NCI-H1417 treated with DMSO at 0.1 percent for 48 hours (cell line): ENCODE measurements at places on chromosomes 7 and 10.
A peak's percentile ranks its signal among the peaks of the same experiment; 100 is the strongest.

DNA sequence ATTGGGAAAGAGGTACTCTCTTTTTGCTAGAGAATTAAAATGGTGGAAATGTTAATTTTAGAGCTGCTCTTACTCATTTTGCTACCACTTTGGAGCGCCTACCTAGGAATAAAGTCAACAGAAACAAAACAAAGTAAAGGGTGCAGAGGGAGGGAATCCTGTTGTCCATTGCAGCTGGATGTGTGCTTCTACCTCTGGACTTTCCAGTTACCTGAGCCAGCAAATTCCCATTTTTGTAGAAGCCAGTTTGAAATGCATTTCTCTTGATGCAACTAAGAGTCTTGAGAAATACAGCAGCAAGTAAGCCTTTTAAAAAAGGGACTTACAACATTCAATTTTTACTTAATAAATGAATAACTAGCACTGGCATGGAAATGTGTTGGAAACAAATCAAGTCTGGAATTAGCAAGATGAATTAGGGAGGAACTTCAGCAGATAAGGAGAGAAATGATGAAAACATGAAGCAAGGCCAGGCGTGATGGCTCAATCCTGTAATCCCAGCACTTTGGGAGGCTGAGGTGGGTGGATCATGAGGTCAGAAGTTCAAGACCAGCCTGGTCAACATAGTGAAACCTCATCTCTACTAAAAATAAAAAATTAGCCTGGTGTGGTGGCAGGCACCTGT is 113.5 kb upstream of the CTTNBP2 start:
- DNase-seq: no peak

DNA sequence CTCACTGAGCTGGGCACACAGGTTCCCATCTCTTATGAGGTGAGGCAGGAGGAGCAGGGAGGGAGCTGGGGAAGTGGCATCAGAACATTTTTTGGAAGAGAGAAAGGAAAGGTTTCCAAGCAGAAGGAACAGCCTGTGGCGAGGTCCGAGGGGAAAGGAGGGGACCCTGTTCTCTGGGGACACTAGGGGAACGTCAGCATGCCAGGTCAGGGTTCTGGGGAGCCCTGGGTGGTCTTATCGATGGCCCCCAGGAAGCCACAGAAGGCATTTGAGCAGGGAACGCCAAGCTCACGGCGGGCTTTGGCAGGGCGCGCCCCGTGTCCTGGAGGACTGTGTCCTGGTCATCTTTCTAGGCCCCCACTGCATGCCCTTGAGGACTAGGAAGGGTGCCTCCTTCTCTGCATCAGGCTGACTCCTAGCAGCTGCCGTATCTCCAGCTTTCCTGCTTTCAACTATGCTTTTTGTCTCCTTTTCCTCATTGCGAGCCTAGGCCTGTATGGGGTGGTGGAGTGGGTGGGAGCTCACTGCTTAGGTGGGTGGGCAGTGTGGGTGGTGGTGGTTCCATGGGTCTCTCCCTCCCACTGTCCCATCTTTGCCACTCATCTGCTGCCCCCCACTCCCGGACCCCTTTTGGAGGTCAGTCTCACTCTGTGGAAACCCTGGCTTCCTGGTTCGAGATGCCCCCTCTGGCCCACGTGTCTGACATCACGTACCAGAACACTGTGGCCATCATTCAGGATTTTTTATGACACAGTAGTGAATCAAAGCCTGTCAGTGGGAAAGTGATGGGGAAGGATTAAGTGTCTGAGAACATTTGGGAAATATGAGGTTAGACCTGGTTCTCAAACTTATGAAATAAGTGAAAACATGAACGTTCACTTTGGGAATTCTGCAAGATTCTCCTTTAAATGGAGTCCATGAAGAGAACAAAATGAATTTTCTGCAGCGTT is 89.1 kb downstream of the CUX1 start:
- no peak for DNase-seq

DNA sequence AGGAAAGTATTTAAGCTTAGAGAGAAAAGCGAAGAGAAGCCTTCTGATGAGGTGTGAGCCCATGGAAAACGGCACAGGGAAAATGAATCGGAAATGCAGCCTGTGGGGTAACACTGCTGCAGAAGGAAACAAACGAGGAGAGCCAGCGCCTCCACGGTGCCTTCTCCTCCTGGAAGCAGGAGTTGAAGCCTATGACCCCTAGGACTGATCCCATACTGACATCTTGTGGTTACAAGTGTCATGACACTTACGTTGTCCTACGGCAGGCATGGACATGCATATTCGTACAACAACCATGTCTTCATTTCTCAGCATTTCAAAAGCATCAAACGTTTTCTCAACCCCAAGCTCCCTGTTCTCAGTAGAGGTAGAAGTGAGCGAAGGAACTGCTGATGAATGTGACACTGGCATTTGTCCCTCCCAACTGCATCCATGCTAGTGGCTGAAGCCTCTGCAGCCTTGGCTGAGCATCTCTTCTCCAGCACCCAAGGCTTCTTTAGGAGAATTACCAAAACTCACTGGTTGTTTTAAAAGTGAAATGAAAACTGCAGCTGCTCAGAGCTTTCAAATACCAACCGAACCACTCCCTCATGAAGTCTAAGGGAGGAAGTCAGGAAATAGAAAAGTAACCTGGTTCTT is 160.2 kb downstream of the JAZF1 start:
- peak; percentile 51 for DNase-seq

GRCh38 chr7:3399858-3400257 is 98.8 kb downstream of the SDK1 start:
- no peak for DNase-seq

- DNase-seq: no peak
Measured at GRCh38 chr10:52959810-52960209, 187.2 kb upstream of the MBL2 start.

DNA sequence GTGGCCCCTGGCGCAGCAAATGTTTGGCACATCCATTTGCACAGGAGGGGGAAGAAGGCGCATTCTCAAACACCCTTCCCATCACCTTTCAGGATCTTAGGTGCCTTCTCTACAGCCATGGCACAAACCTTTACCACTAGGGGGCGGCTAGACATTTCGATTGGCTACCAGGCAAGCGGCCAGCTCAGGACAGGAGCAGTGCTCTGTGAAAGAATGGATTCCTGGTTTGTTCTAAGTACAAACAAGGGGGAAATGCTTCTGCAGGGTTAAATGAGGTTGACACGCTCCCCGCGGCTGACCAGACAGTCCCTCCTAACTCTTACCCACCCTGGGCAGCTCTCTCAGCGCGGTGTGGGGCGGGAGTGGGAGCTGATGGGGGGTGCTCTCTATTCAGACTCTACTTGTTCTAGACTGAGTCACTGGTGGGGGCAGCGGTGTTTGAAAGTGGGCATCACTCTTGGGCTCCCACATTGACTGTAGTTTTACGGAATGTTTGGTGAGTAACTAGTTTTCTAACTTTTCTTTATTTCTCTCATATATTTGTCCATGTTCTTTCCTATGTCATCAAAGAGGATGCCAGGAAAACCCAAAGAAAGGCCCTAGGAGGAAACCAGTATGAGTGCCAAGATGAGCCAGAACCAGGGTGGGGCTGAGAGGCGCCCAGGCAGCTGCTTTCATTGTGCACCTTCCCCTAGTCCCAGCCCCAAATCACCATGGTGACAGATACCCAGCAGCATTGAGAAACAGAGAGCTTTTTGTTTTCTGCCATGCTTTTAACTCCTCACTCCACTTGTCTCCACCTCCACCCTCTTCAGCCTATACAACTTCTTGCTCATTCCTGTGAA is 61.4 kb upstream of the GPR158 start:
- peak; percentile 17 for DNase-seq

- DNase-seq: no peak
Measured at GRCh38 chr10:103692436-103692951, 162.9 kb downstream of the SH3PXD2A start.

GRCh38 chr7:34751725-34752643 is 94.0 kb downstream of the NPSR1 start:
- DNase-seq: no peak

DNA sequence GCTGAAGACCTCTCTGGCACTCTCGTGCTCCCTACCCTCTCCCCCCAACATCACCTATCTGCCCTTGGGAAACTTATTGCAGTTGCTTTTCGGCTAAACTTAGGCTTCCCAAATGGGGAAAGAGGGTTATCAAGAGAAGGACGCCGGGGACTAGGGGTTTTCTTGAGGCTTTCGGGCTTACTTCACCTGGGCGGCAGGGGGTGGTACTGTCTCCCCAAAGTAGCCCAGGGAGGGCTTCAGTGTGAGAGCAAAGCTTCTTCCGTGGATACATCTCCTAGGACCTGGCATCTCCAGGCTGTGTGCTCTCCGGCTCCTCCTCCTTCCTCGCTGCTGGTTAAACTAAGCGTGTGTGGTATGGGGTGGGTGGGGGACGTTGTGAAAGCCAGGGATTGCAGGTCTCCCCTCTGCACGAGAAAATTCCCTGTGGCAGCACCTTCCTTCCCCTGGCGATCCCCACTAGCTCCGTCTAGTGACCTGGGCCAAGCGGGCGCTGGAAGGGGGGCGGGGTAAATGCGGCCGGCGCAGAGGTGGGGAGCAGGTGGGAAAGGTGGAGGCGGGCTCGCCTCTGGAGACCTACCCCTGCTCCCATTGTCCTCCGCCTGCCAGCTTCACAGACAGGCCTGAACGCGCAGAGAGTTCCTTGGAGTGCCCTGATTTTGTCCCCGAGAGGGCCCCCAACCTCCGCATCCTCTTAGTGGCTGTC is 1.1 kb downstream of the PLXDC2 start:
- no peak for DNase-seq

DNA sequence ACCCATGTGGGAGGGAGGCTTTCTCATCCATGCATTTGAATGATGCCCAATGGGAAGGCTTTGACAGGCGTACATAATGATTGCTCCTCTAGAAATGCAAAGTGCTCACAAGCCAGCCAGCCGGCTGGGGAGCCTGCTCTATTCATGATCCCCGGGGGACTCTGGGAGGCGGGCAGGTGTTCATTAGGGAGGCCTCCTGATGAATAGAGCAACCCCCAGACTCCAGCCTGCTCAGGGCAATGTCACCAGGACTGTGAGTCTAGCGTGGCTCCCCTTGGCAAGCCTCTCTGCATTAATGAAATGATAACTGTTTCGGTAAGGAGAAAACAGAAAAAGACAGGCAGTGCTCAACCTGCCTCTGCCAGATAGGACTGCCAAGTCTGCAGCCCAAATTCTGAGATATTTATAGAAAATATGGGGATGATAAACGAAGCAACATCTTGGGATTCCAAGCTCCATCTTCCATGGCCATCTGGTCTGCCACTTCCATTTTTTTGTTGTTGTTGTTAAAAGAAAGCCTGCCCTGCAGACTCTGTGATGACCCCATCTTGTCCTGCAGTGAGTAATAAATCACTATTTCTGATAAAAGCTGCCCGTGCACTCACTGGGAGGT is 236.4 kb downstream of the PRPF18 start:
- DNase-seq: no peak

- DNase-seq: no peak
Measured at GRCh38 chr7:115306586-115306985, 384.7 kb downstream of the MDFIC start.

DNA sequence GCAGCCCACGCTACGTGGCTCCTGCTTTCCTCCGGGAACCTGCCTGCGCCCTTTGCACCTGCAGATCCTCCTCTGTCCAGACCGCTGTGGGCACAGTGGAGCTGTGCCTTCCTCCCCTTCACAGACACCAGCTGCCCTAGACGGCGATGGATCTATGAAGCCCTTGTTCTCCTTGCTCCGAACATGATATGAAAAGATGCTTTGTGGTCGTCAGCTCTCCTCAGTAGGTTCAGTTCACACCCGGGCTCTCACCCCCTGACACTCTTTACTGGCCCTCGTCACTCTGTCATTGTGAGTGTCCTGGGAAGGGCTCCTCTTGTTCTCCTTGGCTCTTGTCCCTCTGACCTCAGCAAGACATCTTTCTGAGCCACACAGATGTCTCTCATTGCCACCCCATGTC is 4.2 kb downstream of the ZNF488 start:
- no peak for DNase-seq

DNA sequence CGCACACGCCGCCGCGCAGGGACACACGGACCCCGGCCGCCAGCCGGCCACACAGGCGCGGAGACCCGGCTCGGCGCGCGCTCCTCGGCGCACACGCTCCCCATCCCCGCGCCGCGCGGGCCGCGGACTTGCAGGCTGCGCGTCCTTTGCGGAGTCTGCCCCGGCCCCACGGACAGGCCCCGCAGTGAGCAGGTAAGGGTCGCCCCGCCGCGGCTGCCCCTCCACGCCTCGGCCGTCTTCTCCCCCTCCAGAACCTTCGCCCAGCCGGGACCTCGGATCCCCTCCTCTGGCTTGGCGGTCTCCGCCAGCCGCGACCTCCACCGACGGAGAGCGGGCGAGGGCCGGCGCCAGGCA is 356 bp downstream of the ADCYAP1R1 start:
- DNase-seq: no peak

DNA sequence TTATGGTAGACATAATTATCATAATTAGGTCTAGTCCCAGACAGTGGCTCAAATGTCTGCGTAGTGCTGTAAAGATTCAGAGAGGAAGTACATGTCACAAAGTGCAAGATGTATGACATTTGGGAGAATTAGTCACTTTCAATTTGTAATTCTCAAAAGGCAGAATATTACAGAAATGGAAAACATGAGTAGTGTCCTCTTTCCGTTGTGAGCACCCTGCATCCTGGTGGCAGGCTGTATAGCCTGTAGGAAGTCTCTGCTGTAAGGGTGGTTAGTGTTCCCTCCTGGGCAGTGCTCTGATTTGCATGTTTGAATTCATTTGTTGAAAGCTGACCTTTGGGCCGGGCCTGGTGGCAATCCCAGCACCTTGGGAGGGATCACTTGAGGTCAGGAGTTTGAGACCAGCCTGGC is 17.0 kb downstream of the CDK14 start:
- DNase-seq: no peak

GRCh38 chr10:80118669-80119068 is 13.9 kb upstream of the PLAC9 start:
- no peak for DNase-seq

DNA sequence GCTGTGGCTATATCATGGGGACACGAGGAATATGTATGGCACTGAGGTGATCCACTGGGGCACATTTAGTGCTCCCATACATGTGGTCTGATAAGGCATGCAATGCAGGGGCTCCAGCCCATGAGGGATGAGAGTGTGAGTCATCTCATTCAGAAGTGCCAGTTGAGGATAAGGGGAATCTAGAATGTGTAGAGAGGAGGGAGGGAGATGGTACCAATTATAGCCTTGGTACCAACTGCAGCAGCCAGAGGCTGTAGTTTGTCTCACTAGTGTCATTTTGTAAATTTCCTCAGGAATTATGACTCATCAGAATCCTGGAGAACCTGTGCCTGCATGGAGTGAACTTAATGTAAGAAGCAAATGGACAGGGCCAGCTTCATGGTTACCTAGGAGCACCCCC is 46.2 kb downstream of the LAMB4 start:
- DNase-seq: no peak
